HFF-Myc (cell line): ENCODE measurements at places on chromosomes 2 and 18.

- DNase-seq: no peak
These were observed 525.4 kb upstream of the SALL3 start for GRCh38 chr18:78454221-78454620.

DNA sequence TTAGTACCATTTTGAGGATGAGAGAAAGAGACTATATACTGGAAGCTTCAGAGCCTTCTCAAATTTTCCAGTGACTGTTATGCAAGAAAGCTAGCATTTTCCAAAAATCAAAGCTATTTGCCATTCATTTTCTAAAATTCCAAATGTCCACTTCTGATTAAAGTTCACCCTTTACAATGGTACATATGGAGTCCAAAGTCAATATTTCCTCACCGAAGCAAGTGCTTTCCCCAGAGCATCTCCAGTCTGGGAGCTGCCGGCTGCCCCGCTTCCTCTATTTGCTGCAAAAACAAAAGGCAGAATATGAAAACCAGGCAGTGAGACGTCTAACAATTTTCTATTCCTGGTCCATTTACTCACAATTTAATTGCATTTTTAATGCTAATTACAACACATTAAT, 302.0 kb upstream of the CCDC68 start:
- no peak for DNase-seq

GRCh38 chr2:25983735-25984134, 1.4 kb upstream of the KIF3C start:
- no peak for DNase-seq

GRCh38 chr18:28974504-28974903, 797.6 kb upstream of the CDH2 start:
- DNase-seq: no peak

DNA sequence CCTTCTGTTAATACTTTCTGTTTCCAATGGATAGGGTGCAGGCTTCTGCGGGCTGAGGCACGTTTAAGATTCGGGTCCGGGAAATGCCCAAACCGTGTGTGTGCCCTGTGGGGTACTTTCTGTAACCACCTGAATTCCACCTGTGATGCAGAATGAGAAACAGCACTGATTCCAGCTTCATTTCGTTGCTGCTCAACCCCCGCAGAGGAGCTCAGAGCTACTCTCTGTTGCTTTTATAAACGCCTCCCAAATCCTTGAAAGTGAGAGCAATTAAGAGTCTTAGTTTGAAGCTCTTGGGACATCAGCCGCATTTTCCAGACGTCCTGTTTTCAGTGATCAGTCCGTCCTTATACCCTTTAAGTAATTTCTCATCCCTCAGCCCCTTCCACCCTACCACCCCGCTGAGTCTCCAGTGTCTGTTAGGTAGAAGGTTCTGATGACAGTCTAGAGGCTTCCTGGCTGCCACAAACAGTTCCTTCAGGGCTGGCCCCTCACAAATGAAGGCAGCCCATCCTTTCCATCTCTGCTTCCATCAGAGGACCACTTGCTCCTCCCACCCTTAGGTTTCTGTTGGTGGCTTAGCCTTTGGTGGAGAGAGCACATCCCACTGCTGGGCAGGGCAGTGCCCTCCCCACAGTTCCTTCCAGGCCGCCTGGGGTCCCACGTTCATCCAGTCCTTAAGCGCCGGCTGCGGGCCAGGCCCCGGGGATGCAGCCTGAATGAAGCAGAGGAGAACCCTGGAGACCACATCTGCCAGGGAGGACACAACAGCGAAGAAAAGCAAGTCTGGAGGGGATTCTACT, 230.1 kb downstream of the SEPTIN10 start:
- no peak for DNase-seq

DNA sequence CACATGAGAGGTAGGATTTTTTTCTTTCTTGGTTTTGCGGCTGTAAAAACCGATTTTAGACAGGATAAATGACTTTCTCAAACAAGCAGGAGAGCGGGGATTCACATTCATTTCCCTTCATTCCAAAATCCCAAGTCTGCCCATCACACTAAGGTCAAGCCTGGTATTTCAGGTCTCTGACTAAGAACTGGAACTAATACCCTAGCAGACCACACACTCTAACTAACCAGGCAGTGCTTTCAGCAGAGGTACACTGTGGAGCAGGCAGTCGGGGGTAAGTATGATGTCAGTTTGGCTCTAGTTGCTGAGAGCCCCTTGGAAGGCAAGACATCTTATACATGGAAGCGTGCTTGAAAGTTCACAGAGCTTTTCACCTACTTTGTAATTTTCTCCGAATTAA, 128.1 kb upstream of the LHCGR start:
- DNase-seq: no peak

- no peak for DNase-seq
These were observed 5.2 kb downstream of the SKOR2 start for GRCh38 chr18:47246027-47246971.

GRCh38 chr18:37309059-37309458, 256.5 kb downstream of the CELF4 start:
- DNase-seq: no peak

DNA sequence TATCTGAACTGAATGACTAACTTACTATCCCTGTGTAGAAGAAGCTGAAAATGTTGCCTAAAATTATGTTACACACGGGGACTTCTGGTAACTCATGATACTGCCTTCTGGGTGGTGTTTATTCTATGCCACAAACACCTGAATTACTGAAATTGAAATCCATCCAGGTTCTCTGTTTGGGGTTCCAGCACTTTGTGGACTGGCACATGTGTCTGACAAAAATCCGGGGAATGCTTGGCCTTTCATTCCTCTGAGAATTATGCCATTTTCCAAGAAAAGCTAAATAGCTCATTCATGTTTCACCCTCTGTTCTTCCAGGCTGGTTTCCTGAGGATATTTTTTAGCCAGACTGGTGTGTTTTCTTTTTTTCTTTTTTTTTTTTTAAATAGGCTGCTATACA, 59.5 kb upstream of the POU3F3 start:
- DNase-seq: no peak

- no peak for DNase-seq
These were observed 552.9 kb downstream of the TDRD15 start for GRCh38 chr2:21676676-21677075.

DNA sequence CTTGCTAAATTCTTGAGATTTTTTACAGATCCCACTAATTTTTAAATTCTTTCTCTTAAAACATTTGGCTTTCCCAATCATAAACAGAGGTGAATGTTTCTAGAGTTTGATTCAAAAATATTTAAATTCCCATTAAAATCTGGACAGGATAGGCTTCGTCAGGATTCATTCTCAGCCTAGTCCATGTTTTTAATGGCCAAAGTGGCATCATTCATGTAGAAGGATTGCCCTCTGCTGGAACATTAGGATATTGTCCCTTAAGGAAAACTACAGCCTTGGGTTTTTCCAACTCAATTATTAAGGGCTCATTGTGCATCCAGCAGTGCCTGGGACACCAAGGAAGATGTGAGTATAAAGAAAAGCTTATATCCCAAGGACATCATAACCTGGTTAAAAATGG, 71.7 kb downstream of the TPGS2 start:
- peak; percentile 59 for DNase-seq

DNA sequence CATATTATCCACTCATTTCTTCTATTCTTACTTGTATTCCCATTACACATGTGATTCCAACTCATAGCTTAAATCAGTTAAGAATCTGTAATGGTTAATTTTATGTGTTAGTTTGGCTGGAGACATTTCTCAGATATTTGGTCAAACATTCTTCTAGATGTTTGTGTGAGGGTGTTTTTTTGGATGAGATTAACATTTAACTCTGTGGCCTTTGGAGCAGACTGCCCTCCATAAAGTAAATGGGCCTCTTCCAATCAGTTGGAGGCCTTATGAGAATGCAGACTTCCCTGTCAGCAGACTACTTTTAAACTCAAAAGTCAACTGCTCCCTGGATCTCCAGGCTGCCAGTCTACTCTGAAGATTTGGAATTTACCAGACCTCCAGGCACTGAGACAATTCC, 976.8 kb upstream of the ACVR2A start:
- no peak for DNase-seq

- no peak for DNase-seq
These were observed 199.4 kb downstream of the IRS1 start for GRCh38 chr2:226600184-226600583.

DNA sequence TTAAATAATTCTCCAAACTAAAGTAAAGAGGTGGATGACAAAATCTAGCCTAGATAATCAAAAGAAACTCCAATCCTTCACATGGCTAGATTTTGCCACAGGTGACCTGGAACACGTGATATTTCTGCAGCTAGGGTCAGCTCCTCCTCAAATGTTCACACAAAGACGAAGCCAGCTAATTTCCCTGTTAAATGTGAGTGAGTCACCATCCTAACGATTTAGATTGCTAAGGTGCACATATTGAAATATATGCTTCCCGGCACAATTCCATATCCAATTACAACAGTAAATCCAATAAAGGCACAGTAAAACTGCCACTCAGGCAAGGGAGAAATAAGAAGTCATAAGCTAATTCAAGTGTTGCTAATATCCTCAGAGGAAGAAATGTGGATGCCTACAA, 28.7 kb downstream of the IKZF2 start:
- no peak for DNase-seq

DNA sequence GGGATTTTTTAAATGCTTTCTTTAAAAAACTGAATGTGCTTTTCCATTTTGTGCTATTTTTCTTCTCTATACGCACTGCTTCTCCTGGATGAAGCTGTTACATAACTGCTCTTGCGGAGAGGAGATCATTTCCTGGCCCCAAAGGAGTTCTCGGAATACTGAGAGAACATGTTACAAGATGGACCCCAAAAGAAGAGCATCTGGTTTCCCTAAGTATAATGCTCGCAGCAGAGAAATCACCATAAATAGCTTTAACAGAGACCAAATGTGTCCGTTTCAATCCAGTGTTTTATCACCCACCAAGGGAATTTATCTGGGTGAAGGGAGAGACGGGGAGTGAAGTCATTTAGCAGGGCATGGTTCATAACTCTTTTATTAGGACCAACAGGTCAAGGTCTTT, 80.1 kb downstream of the RBM43 start:
- DNase-seq: no peak

DNA sequence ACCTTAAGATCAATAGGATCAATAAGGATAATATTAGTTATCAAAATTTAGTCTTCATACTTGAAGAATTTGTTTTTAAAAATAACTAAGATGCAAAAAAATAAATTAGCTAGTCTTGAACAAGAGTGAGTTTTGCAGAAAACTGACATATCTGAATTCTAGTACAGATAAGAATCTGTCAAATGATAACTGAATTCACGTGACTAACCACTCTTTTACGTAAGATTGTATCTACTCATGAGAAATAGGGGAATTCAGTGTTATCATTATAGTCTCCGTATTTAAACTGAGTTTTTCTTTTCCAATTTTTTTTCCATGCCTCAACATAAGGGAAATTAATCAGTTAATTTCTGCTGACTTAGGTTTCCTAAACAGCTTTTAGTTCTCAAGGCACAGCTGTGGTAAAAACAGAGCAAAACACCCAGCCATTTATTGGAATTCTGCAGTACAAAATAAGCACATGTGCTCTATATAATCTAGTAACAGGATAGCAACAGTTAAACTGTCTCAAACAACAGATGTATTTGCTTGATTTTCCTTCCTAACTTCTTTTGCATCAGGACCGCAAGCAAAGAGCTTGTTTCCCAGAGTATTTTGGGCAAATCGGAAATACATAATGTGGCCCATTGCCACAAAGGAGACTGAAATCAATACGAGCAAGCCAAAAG, 19.1 kb downstream of the SLC40A1 start:
- no peak for DNase-seq

- no peak for DNase-seq
These were observed 13.9 kb downstream of the MAL start for GRCh38 chr2:95039363-95039762.

GRCh38 chr2:240133401-240133800, 2.7 kb downstream of the COPS9 start:
- no peak for DNase-seq

- DNase-seq: no peak
These were observed 247.3 kb downstream of the ZNF385B start for GRCh38 chr2:179614121-179614520.

- DNase-seq: no peak
These were observed 182.8 kb upstream of the MEIS1 start for GRCh38 chr2:66252109-66252508.

- no peak for DNase-seq
These were observed 390.1 kb upstream of the TRIB2 start for GRCh38 chr2:12326449-12327190.

DNA sequence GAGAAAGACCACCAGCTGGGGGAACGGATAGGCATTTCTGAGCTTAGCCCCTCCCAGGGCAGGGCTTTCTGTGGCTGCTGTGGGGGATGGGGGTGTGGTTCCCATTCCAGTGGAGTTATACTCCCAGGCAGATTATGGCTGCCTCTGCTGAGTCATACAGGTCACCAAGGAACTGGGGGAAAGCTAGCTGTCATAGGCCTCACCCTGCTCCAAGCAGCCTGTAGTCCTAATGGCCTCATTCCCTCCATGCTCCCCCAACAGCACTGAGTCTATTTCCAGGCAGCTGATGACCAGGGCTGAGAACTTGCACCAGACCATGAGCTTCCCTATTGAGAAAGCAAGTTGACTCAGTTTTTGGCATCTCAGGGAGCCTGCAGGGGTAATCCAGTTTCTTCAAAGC, 87.1 kb downstream of the GPR39 start:
- DNase-seq: no peak

DNA sequence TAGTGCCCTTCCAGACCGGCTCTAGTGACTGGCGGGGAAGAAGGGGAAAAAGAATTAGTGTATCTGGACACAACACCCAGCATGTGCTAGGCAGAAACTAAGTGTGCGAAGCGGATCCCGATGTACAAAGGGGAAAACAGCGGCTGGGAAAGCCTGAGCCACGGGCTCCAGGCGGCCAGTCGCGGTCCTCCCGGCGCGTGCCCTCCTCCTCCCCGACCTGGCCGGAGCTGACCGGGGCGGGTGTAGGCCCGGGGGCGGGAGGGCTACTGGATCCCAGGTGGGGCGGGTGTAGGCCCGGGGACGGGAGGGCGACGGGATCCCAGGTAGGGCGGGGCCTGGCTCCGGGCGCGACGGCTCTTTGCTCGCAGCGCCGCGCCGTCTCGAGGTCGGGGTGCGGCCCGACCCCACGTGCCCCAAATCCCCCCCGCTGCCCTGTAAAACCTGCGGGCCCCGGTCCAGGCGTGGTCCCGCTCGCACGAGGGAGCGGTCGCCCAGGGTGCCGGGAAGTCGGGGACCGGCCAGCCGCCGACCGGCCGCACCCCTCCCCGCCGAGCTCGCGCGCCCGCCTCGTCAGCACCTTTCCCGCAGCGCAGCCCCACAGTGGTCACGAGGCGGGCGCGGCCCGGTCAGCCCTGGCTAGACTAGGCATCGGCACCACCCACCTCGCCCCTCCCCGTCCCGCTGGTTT, 48.8 kb downstream of the C2orf42 start:
- no peak for DNase-seq

GRCh38 chr2:239605409-239605808, 204.6 kb upstream of the HDAC4 start:
- DNase-seq: no peak
